ENCODE measurements at places on chromosomes 6 and 20.

GRCh38 chr20:62832212-62832922, 15.5 kb downstream of the COL9A3 start:
- no peak for DNase-seq

DNA sequence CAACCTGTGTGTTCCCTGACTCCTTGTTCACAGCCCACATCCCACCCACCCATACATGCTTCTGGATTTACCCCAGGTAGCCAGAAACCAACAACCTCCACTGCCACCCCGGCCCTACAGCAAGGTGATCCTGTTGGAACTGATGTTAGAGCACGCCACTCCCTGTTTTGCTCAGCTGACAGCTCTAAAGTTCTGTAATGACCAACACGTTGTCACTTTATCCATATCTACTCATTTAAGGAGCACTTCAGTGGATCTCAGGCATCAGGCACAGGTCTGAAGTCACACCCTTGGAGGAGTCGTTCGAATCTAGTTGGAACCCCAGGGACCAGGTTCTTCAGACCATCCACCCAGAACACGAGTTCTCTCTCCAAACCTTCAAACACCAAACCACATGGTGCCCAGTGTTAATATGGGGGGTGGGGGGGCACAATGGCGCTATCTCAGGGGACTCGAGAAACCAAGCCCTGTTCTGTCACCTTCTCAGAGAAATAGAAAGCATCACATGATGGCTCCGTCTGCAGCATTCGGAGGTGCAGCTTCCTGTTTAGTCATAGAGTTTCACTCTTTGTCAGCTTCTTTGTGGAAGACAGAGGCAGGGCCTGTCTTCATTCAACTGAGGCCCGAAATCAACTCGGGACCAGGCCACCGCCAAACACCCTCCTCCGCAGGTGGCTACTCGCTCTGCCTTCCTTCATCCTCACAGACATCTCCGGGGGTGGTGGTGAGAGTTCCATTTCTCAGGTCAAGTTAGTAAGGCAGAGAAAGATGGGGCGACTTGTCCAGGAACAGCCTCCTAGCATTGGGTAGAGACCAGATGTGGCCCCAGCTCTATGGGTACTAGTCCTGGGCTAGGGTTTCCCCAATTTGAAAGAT, 142.2 kb downstream of the NFATC2 start:
- DNase-seq = peak; percentile 56

DNA sequence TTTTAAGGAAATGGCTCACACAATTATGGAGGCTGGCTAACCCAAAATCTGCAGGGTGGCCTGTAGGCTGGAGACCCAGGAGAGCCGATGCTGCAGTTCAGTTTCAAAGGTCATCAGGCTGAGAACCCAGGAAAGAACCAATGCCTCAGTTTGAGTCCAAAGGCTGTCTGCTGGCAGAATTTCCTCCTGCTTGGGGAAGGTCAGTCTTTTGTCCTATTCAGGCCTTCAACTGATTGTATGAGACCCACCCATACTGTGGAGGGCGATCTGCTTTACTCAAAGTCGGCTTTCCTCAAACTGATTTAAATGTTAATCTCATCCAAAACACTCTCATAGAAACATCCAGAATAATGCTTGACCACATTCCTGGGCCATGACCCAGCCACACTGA, 189.7 kb upstream of the CDYL start:
- DNase-seq = no peak

GRCh38 chr6:99424761-99425646, at the start of gene PNISR:
TSS of gene PNISR (minus strand) at chr6:99425308. CDS start at chr6:99414659, 10,649 bp downstream.
- peak; percentile 77 for DNase-seq

GRCh38 chr6:31877651-31878161, 1.1 kb downstream of the SLC44A4 start:
- no peak for DNase-seq

DNA sequence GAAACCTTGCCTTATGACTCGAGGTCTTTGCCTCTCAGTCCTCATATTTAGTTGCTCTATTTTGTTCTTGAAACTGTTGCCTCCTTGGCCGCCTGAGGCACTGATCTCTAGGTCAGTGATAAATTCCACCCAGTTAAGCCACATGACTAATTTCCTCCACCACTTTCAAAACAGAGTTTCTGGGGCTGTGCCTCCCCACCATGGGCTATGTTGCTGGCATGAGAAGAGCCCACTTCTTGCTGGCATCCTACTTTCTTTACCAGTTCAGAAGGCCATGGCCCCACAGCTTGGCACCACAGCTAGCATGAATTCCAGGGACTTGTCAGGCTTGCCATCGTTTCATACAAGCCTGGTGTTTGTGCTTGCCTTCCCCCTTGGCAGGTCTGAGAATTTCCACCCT, 361.4 kb upstream of the JAG1 start:
- no peak for DNase-seq

- no peak for DNase-seq
Observed at GRCh38 chr20:6595704-6596103, 171.8 kb upstream of the BMP2 start.

DNA sequence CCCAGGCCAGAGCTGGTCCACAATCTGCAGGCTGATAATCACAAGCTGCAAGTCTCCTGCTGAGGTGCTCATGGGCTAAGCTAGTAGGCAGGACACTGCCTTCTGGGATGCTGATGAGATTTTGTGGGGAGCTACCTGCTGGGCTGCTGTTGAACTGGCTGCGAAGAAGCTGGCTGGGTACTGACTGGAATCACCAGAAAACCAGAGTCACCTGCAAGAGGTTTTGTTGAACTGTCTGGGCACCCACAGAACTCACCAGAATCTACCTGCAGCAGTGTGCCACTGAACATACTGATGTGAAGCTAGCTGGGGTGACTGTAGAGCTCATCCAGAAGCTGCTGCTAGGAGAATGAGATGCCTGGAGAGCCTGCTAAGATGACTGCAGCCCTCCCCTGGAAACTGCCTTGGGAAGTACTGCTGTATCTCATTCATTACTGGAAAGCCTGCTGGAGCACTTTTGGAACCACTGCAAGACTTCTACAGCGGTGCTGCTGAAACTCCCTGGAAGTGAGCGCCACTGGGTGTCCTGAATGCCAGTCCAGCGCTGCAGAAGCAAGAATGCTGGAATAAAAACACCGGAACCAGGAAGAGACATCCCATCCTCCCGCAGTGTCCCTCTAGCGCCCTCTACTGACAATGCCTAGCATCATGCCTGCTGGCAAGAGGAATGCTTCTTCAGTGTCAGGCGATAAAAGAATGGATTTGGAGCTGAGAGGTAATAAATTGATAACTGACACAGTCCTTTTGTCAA, 64.9 kb upstream of the ARHGAP18 start:
- peak; percentile 19 for DNase-seq

GRCh38 chr6:161080263-161080970, 88.8 kb downstream of the MAP3K4 start:
- no peak for DNase-seq

DNA sequence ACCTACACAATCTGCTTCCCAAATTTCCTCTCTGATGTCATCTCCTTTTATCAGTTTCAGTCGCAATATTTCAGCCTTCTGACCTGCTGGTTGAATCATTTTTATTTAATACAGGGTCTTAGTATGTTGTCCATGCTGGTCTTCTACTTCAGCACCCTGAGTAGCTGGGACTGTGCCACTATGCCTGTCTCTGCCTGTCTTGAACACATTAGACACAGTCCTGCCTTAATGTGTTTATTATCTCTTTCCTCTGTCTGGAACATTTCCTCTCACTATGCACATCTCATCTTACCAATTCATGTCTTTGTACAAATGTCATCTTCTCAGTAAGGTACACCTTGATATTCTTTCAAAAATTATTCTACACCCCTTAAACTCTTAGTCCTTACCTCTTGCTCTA, 106.5 kb downstream of the THEMIS start:
- no peak for DNase-seq

- no peak for DNase-seq
Observed at GRCh38 chr20:13638162-13638495, 603 bp downstream of the TASP1 start.

- no peak for DNase-seq
Observed at GRCh38 chr6:37579444-37580067, 79.9 kb upstream of the CCDC167 start.

- no peak for DNase-seq
Observed at GRCh38 chr6:68126089-68126749, 508.9 kb upstream of the ADGRB3 start.

- DNase-seq = no peak
Observed at GRCh38 chr20:47950124-47950912, 165.0 kb upstream of the SULF2 start.

DNA sequence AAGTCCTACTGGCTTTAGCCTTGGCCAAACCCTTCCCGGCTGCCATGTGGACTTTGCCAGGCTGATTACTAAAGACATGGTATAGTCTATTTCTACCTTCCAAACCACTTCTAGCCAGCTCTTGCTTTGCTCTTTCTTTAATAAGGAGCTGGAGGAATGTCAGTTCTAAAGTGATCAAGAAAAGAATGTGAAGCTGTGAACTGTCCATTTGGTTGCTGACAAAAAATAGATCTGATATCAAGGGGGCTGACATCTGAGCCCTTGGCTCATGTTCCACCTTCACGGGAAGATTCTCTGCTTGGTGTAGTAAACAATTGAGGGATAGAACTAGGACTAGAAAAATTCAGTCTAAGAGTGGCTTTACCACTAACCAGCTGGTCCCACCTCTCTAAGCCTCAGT, 22.6 kb downstream of the GNAS-AS1 start:
- DNase-seq = no peak

GRCh38 chr6:12585497-12585958, 131.0 kb upstream of the PHACTR1 start:
- DNase-seq = no peak

DNA sequence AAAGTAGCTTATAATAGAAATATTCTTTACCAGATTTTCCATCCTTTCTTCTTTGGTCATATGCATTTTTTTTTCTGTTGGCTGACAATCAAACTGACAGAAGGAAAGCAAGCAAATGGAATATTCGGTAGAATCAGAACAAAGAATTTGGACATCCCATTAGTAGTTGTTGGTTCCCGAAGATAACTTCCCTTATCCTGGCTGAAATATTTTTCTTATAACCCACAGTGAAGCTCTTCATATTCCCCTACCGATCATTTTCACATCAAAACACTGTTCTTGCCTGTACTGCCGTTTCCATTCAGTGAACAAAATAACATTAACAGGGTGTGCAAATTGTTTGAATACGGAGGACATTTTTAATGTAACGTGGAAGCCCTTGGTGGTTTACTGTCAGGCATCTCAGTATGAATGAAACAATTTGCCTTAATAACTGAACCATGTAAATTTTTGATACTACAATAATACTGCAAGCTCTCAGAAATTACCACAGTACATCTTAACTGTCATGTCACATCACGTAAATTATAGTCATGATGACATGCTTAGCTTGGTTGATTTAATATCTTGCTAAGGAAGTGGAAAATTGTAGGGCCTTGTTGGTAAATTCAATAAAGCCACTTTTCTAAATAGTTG, 311.5 kb downstream of the LAMA2 start:
- no peak for DNase-seq

DNA sequence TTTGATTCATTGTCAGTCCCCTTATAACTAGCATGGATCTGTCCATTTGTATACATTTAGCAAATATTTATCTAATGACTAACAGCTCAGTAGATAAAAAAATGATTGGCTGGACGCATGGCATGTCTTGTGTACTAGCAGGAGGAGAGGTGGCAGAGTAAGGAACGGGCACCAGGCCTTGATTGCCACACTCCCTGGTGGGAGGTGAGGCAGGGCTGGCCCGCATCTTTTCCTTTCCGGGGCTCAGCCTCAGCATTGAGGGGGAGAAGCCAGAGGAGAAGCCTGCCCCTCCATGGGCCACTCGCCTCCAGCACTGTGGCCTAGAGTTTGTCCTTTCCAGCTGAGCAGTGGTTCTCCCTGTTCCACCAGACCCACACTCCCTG, 84.9 kb upstream of the TMEM181 start:
- no peak for DNase-seq

- DNase-seq = no peak
Observed at GRCh38 chr6:135334169-135334568, 153.1 kb downstream of the MYB start.

DNA sequence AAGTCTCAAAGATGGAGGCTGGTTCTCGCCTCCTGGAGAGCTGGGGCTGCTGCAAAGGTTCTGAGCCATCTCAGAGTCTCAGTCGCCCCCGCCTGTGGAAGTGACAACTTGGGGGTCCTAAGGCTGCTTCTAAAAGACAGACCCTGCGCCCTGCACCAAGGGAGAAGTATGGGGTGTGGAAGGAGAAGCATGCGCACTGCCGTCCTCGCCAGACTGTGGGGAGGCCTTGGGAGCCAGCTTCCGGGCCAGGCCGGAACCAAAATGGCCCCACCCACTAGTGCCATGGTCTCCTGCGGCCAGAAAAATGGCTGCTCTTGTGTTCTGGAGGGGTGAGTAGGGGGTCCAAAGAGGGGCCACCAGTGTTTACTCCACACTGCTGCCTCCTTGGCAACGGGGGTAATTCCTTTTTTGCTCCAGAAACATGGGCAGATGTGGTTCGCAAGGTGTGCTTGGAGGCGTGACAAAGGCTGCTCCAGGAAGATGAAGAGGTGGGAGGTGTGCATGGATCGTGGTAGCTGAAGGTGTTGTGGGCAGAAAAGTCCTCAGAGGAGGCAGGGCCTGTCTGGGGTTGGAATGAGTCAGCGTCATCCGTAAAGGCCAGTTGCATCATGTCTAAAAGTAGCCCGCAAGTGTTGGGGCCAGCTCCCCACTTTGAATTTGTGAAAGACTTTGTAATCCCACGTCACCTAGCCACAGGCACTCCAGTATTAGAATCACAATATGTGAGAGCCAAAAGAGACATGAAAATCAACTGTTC, 329.8 kb upstream of the SOX4 start:
- DNase-seq = no peak

GRCh38 chr6:106167096-106167814, 81.1 kb downstream of the PRDM1 start:
- no peak for DNase-seq

DNA sequence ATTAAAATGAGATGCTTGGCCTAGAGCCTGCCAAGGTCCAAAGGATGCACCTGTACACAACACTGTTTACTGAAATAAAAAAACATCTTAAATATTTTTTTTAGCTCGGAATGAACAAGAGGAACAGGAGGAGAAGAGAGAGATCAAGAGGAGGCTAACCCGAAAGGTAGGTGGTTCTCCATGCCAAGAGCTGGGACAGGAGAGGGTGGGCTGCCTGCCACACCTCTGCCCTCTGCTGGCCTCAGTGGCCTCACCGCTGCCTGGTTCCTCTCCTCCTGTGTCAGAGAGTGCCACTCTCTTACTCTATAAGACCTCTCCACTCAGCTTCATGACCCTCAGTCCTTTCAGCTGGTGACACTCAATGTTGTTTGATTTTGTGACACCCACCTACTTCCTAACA, 50.2 kb downstream of the TBC1D7 start:
- no peak for DNase-seq

- DNase-seq = no peak
Observed at GRCh38 chr6:140382355-140382754, 1007.9 kb upstream of the CITED2 start.

GRCh38 chr6:74720923-74721322, 484.9 kb downstream of the COL12A1 start:
- DNase-seq = no peak

DNA sequence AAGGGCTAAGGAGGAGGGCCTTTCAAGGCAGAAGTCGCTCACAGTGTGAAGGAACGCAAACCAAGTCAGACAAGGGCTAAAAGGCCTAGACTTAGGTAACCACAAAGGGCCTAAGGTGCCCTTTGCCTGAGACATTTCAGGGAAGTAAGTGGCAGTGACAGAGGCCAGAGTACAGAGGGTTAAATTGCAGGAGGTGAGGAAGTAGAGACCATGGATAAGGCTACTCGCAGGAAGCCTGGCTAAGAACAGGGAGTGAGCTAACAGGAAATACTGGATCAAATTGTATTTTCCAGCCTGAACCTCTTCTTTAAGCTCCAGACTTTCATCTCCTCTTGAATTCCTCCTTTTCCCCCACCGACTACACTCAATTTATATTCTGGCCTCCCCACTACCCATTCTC, 16.6 kb downstream of the ZHX3 start:
- no peak for DNase-seq
